GM23248 (cell line): ENCODE measurements at places on chromosomes 1 and 21.

DNA sequence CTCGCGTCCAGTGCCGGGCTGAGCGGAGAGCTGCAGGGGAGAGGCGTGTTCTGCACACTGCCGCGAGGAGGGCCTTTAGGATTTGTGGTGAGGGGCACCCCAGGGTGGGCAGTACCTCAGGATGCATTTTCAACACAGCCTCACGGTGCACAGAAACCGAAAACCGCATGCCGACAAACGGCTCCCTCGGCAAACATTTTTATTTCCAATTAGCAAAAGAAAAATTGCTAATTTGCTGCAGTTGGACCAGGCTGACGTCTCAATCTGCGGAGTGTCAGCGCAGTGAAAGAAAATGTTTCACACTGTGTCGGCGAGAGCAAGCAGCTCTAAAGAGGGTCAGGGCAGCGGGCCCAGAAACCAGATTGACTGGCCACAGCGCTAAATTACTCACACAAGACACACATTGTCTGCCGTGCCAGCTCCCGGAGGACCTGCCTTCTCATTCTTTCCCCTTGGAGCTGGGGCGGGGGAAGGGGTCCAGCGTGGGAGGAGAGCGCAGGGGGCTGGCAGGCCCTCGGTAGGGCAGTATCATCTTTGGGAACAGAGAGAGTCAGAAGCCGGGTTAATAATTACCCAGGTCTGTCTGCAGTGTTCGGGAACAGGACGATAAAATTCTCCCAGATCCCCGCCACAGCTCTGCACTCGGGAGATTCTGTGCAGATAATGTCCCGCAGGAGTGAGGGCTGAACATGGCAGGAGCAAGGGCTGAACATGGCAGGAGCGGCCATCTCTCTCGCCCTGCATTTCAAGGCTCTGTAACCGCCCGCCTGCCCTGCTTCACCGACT, 150.2 kb downstream of the PRDM16 start:
- peak; percentile 73 for DNase-seq

DNA sequence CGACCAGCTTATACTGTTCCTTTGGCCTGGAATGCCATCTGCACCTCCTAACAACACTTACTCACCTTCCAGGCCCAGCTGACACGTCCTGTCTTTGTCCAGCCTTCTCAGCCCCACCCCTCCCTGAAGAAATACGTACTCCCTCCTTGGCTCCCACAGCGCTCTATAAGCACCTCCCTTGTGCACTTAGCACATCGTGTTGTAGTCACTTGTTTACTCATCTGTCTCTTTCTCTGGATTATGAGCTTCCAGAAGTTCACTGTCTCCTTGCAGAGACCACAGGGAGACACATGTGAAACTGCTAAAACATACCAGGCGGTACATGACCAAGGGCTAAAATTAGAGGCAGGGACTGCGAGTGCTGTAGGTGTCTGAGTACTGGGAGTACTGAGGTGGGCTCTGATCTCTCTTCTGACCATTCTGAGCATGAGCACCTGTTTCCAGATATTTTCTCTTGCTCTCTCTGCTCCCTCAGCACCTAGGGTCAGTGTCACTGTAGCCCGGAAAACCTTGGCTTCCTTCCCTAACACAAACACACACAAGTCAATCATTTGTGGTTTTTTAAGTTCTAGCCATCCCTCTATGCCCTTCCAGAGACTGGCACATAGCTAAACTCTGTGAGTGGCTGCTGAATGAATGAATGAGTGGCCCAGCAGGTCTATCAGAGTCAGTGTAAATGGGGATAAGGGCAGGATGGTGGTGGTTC, 5.1 kb downstream of the DCST1 start:
- peak; percentile 87 for DNase-seq

DNA sequence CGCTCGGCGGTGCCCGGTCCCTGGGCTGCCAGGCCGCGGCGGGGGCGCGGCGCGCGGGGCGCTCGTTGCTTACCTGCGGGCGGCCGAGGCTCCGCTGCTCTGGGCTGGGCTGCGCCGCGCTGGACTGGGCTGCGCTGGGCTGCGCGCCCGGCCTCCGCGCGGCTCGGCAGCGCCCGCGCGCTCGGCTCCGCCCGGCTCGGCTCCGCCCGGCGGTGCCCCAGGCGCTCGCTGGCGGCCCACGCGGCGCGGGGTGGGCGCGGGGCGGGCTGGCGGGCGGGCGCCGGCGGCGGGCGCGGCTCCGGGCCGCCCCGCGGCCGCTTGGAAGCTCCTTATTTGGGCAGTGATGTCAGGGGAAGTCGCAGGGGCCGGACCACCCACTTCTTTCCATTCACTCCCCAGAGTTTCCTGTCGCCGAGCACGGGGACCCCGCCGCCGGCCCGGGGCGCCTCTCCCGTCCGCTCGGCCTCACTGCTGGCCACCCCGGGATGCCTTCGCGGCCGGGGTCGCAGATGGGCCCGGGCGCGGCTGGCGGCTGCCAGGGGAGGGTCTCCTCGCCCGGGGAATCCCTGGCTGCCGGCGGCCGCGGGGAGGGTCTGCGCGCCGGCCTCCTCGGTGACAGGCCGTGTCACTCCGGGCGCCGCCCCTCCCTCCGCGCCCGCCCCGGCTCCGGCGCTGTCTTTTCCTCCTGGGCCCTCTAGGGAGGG, 177.7 kb upstream of the EDN2 start:
- DNase-seq: peak; percentile 90

DNA sequence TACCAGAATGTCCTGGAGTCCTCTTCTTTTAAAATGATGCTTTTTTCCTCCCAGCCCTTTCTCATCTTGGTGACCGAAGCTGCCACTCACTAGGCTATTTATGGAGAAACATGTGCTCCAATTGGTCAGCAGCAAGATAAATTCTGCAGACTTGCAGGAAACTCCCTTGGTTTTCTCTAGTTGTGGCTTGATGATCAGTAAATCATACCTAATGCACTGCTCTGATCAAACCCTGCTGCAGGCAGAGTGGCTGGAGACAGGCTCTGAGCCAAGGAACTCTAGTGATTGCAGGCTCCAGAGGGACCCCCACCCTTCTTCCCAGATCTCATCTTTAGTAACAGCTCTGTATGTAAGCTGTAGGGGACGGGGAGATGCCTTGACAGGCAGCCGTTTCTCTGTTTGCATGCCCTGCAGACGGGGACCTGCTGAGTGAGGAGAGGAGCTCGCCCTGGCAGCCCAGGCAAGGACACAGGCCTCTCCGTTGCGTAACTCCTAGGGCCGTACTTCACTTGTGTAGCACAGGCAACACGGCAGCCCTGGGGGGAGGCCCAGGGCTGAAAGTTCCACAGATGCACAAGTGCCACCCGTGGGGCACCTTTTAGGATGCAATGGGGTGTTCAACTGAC, 14.5 kb downstream of the SLC6A17 start:
- DNase-seq: no peak

DNA sequence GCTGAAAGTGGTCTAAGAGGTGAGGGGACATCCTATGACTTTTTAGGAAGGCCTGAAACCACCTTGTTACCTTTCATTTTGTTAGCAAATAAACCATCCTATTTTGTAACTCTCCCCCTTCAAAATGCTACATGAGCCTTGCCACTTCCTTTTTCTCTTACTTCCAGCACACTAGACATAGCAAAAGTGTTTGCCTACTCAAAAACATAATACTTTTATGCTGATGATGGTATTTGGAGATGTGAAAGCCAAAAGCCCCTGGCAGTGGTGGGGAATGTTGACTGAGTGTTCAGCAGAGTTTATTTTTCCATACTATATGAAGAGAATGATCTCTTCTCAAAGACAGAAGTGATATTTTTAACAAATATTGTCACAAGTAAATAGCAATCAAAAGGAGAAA, 134.2 kb downstream of the EDEM3 start:
- DNase-seq: no peak

DNA sequence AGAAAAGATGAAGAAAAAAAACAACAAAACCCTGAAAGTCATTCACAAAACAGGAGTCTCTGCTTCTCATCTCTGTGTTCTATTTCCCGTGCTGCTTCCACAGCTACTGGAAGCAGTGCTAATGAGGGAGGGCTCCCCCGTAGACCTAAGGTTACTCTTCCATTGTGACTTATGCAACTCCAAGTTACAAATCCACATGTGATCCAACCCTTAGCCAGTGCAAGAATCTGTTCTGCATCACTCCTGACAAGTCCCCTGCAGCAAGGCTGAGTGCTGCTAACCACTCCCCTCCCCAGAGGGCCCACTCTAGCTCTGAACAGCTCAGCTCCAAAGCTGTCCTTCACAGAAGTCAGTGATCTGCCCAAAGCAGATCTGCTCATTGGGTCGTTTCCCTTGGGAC, 10.3 kb downstream of the DNALI1 start:
- DNase-seq: no peak

- no peak for DNase-seq
Observed at GRCh38 chr1:157975228-157975950, 18.1 kb upstream of the KIRREL1 start.

DNA sequence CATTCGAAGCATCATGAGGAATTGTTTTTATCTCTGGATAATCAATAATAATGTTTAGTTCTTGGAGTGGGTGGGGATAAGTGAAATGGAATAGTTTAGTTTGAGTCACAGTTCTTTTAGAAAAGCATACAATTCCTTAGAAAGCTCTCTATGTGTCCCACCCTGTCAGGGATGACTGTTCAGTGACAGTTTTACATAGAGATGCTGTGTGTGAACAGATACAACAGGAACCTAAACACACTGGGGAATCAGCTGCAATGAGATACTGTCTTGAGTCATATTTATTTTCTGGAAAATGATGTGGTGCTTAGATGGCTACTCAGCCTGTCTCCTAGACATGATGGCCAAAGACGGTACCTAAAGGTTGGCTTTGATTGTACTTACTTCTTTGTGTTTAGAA, 25.7 kb upstream of the CCDC190 start:
- DNase-seq: peak; percentile 25

DNA sequence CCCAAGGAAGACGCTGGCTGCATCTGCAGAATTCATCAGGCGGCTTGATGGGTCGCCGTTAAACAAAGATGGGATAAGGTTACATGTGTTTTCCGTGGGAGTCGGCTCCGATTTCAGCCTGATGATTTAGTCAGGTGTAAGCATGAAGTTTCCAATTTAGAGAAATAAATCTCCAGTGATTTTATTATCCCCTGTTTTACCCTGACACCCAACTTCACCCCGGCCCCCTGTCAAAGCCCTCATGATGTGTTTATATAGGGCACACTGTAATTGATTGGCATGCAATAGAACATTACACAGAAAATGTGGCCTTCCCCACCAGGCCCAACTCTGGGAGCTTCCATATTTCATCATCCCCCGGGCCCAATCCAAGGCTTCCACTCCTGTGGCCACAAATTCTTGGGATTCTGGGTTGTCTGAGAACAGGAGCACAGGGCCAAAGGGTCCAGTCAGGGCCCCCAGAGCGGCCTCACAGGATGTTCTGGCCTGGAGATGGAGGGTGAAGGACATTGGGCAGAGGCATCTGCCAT, 72.5 kb downstream of the FOXD2 start:
- no peak for DNase-seq

GRCh38 chr1:221430152-221430960, 311.5 kb downstream of the DUSP10 start:
- no peak for DNase-seq

DNA sequence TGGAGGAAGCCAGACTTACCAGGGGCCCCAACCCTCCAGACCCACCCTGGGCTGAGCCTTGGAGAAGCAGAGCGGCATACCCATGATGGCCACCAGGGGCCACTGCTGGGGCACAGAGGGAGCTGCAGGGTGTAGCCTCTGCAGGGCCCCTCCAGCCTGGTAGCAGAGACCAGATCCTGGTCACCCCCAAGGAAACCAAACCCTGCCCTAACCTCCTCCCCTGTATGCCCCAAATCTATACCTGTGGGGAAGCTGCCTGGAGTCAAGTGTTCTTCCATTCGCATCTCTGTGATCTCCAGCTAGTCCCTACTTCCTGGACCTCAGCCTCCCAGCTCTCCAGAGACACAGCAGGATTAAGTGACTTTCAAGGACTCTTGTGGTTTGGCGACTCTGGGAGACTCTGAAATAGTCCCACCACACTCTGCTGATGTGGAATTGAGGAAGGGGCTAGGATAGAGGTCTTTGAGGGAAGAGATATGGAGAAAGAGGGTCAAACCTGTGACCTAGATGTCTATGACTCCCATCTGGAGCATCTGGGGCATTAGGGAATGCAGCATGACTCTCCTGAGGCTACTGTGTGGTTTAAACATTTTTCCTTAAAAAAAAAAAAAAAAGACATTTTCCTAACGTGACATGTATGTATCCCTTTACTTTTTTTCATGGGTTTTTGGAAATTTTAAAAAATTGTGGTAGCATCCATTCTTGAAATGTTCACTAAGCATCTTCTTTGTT, 119.2 kb upstream of the IPO9 start:
- peak; percentile 85 for DNase-seq

DNA sequence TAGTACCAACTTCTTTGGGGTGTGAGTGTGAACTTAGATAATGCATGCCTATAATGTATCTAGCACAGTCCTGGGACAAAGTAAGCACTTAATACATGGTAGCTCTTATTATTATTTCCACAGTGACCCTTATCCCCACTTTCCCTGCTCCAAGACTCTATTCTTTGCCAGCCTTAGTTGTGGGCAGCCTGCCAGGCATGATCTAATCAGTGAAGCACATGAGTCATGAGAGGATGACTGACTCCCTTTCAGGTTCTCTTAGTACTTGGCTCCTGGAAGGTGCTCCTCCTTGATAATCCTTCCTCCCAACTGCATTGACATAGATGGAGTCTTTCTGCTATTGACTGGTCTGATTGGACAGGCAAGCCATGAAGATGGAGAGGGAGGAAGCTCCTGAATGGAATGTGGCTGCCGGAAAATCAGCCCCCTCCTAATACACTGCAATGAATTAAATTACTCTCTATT, 17.4 kb upstream of the GNG12 start:
- DNase-seq: peak; percentile 92

DNA sequence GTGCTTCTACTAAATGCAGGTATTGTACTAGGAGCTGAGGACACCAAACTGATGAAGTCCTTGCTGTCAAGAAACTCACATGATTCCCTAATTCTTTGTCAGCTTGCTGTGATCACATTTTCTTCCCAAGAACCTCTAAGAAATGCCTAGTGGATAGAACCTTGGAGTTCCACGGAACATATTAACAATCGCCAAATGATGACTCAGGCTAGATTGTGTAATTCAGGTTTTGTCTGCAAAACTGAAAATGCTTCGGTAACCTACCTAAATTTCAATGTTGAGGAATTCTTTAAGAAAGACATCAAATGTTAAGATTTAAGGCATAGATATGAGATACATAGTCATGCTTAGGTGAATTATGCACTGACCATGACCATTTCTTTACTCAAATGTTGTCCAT, 1.7 kb upstream of the GADD45A start:
- peak; percentile 84 for DNase-seq

- peak; percentile 76 for DNase-seq
Observed at GRCh38 chr1:43554444-43554992, 23.8 kb downstream of the PTPRF start.

DNA sequence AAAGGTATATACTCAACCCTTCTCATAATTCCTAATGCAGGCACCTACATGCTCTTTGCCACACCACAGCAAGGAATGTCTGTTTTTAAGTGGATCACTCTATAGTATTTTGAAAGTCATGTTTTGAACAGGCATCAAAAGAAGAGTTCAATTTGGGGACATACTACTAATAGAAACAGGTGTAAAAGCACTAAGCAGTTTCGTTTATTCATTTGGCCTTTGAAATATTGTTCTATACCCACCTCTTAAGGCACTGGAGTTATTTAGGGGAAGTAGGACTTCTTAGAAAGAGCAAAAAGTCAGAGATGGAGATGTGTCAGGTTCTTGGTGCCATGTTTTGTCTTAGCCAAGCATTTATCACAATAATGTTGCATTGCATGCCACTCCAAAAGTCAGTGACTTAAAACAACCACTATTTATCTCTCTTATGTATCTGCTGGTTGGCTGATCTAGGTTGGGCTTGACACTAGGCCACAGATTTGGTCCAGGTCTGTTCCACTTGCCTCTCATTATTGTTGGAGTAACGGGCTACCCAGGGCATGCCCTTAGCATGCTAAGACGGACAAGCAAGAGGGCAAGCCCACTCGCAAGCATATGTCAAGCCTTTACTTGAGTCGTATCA, 107.5 kb downstream of the RGL1 start:
- DNase-seq: no peak
